ENCODE measurements at places on chromosomes 6 and 20.

- DNase-seq, result no peak
These were observed 68.4 kb downstream of the VEGFA start for GRCh38 chr6:43838276-43839036.

DNA sequence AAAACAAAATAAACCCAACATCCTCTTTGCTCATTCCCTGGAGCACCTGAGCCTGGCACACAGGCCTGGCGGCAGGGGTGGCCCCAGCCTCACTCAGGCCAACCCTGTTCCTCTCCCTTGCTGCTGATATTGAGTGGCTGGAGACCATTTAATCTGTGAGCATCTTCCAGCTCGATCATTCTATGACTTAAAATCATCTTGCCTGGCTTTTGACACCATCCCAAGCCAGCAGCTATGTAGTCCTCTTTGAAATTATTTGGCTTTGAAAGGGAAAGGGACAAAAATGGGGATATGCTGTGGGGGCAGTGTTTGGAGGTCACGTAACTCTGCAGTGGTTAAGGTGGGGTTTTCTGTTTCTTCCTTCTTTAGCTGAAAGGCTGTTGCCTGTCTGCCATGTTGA lies 22.8 kb downstream of the EZR start:
- no peak for DNase-seq

DNA sequence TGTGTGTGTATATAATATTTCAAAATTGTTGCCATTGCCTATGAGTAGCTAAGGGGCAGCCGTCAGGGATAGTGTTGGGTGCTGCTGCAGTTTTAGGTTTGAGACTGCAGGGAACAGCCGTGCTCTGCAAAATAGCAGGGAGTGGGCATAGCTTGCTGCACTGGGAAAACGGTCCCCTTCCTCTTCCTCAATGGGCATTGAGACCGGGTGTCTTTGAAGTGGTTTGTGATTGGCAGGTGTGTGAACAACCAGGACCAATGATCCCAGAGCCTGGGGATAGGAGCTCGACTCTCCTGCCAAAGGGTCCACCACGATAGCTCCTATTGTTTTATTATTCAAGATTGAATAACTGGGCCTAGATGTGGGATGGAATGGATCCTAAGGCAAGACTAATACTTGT lies 5.1 kb upstream of the EBF4 start:
- DNase-seq, result no peak

GRCh38 chr6:40342723-40343122 lies 244.4 kb downstream of the LRFN2 start:
- DNase-seq, result no peak

DNA sequence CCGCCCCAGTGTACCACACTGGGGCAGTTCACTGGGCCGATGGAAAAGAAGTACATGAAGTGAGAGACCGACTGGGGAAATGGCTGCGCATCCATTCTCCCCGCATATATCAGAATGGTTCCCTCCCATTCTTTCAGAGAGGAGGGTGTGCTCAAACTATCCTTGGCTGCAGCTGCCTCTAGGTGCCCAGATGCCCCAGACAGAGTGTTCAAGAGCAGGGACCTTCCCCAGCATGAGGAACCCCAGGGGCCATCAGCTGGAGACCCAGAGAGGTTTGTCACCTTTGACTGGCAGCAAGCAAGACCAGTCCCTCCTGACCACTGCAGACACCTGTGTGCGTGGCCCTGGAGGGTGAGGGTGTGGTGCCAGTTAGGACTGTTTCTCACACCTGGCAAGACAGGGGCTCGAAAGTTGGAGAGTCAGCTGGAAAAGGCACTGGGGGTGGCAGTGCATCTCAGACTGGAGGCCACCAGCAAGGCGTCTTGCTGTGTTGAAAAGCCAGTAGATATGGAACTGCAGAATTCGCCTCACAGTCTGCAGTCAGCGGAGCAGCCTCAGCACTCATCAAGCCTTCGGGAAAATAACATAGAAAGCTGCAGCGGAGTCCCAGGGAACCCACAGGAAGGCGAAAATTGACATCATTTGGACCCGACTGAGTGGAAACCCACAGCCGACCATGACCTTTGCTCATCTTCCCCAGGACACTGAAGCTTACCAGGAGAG lies 76.7 kb downstream of the GPR6 start:
- DNase-seq, result no peak

GRCh38 chr6:101992286-101992685 lies 598.8 kb downstream of the GRIK2 start:
- DNase-seq, result no peak

GRCh38 chr6:169568314-169569087 lies 133.3 kb downstream of the WDR27 start:
- no peak for DNase-seq

DNA sequence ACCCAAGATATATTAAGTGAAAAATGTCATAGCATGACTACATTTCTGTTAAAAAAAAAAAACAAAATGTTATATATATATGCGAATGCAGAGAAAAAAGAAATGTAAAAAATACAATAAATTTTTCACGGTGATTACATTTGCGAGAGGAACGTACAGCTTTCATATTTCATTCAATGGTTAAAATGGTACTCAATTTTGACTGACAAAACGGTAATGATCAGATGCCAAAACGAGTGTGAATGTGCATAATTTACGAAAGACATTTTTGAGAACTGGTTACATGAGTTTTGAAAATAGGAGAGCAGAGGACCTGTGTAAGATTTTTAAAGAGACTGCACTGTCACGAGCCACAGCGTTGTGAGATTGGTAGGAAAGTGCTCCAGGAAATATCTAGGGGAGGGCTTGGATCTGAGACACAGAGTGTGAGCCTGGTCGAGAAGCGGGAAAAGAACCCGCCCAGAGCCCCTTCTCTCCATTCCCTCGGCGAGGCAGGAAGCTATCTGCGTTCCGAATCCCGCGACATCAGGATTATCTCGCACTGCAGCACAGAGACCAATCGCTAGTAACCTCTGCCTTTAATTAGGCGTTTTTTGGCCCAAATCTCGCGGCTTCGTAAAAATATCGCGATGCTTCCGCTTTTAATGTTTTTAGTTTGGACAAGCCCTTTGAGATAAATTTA lies 28.5 kb downstream of the TRIM27 start:
- DNase-seq, result peak; percentile 93

DNA sequence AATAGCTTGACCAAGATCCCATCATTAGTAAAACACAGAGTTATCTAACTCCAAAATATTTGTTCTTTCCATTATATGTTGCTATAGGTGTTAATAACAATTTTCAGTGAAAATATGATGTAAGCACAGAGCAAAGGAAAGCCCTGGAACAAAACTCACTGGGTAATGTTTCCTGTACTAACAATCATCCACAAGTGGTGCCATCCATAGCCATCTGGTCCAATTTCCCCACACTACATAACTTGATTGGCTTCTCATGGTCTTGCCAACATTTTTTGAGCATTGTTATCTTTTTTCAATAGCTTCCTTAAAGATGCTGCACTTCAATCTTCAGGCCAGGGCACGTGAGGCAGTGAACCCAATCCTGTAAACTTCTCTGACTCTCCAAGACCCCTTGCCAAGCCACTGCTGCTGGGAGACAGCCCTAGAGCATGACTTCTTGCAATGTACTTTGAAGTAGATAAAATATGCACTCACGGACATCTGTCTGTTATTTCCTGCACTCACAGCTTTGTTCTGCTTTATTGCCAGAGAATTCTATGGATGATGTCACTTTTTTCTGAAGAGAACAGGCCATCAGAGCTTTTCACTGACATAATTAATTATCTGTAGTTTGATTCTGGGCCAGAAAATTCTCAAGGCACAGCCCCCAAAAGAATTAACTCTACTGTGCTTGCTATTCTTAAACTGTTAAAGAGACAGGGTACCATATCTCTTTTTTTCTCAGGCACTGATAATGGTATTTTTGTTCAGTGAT lies 97.5 kb upstream of the TMEM30A start:
- DNase-seq, result peak; percentile 50

DNA sequence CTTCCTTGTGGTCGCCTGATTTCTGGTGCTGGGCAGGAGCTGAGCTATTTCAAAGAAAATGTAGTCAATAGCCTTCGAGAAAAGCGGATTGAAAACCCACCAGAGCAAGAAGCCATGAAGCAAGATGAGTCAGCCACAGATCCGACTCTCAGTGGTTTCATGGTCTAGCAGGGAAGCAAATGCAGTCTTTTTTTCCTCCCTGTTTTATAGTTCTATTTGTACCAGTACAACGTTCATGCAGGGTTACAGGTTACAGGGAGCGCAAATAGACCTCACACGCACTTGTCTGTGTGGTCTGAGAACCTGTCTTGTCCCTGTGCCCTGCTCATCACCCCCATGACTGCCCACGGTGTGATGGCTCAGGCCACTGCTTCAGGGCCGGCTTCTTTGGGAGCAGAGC lies 309.8 kb upstream of the SUPT3H start:
- DNase-seq, result no peak

- peak; percentile 96 for DNase-seq
These were observed 40.9 kb downstream of the ALDH8A1 start for GRCh38 chr6:134908906-134909516.

DNA sequence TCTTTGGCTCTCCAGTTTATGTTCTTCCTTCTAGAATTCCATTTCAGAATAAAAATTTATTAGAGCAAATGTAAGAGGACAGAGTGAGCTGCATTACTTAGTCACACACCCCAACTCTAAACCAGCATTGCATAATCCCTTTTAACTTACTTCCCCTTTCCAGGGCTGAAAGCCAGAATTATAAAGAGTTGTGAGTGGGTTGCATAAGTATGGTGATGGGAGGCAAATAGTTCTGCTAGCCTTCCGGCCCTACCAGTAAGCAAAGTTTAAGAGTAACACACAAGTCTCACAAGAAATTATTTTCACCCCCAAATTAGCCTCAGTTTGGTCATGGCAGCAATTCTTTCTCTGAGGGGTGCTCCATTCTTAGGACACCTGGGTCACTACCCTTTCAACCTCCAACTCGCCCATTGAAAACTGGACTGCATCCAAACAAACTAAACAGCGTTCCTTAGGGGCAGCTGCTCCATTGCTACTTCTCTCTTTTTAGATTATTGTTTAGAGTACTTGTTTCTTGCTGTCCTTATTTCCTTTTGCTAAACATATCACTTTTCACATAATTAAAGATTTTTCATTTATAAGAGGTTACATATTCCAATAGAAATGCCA lies 1.6 kb downstream of the KIAA0408 start:
- peak; percentile 70 for DNase-seq

- no peak for DNase-seq
These were observed 60.1 kb upstream of the RNF146 start for GRCh38 chr6:127206531-127207095.

DNA sequence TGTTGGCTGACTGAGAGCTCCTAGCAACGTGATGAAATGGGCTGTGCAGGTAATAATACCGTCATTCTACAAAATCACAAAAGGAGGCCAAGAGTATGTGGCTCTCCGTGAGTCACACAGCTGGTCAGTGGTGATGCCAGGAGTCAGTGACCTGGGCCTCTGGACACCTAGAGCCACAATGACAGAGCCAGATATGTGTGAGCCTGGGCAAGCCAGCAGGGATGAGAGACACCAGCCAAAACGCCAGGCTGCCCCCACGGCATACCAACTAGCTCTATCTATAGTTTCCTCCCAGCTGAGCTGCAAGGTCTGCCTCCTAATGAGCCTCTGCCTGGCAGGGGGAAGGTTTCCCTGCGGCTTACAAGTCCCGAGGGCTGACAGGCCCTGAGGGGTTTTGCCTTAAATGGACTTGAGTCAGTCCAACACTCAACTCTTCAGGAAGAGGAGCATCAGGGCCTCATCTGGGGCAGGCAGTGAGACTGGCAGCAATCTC lies 70.0 kb downstream of the CPNE5 start:
- DNase-seq, result no peak

DNA sequence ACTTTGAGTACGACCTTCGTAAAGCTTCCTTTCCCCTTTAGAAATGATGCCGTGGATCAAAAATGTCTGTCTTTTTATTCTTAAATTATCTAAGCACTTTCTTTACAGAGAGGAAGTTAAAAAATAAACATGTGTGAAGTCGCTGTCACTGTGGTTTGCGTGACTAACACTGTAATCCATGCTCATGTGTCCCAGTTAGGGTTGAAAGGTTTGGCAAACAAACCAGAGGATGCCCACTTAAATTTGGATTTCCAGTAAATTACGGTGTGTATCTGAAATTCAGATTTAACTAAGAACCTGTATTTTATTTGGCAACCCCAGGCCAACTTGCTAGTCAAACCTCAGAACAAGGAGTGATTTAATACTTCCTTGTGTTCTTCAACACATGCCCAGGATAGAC lies 21.1 kb downstream of the HLA-DRB1 start:
- DNase-seq, result no peak

- DNase-seq, result no peak
These were observed 49.4 kb upstream of the SLC22A23 start for GRCh38 chr6:3506200-3506599.

- no peak for DNase-seq
These were observed 652.3 kb upstream of the FLRT3 start for GRCh38 chr20:14989535-14990290.

- DNase-seq, result no peak
These were observed 54.1 kb downstream of the UBE2V1 start for GRCh38 chr20:50058662-50059402.

DNA sequence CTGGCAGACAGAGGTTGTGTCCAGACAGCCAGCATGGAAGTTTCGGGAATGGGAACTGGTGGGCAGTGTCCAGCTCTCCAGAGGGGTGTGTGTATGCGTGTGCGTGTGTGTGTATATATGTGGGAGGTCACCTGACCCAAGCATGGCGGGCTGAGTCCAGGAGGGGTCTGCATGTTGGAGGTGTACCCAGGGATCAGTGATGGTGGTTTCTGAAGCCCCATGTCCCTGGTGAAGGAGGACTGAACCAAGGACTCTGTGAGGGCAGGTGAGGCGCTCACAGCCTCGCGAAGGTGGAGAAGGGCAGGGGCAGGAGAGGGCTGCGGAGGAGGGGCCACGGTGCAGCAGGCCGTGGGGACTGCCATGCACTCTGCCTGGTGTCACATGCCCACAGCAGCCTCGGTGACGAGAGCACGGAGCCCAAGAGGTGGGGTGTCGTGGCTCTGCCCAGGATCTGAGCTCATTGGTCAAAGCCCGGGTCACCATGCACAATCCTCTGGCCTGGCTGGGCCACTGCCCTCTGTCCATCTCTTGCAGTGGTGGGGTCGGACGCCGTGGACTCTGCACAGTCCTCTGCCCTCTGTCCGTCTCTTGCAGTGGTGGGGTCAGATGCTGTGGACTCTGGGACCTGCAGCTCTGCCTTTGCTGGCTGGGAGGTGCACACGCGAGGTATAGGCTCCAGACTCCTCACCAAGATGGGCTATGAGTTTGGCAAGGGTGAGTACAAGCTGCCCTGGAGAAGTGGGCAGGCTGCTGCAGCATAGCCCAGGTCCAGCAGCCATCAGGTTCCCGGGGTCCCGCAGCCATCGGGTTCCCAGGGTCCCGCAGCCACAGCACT lies 2.1 kb upstream of the LIME1 start:
- DNase-seq, result no peak

- DNase-seq, result no peak
These were observed 179.1 kb downstream of the DOK5 start for GRCh38 chr20:54654450-54654849.

GRCh38 chr6:49506569-49507111 lies 6.9 kb downstream of the GLYATL3 start:
- no peak for DNase-seq

- no peak for DNase-seq
These were observed 39.5 kb upstream of the LAMP5 start for GRCh38 chr20:9474835-9475415.

- DNase-seq, result no peak
These were observed 182.1 kb downstream of the UTRN start for GRCh38 chr6:144467172-144467762.

GRCh38 chr6:165163519-165163918 lies 145.9 kb downstream of the C6orf118 start:
- no peak for DNase-seq

- no peak for DNase-seq
These were observed 85.9 kb downstream of the SMOC2 start for GRCh38 chr6:168526841-168527281.

GRCh38 chr6:137218473-137218916 lies 690 bp downstream of the IFNGR1 start:
- no peak for DNase-seq

GRCh38 chr6:157535340-157536222 lies 154.6 kb downstream of the ZDHHC14 start:
- DNase-seq, result peak; percentile 4
